ENCODE measurements at places on chromosomes 12 and 14. TPM values are rescaled to one million over a fixed set of nuclear protein-coding genes. Genes with fewer than 3 reads are reported as not detected.

DNA sequence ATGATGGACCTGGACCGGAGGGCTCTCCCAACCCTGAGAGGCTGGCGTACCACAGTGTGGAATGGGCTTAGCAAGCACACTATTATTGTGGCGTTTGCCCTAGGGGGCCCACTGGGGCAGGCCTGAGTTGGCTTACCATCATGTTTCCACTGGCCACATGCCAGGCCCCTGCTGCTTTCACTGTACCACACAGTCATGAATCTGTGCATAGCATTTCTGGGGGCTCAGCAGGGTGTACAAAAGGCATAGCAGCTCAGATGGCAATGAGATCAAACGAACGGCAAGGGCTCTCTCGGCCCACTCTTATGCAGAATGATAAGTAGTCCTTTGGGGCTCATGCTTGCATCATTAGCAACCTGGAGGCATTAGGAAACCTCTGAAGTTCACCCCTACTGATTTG lies 137.0 kb upstream of the HIF1A start:
- no peak for DNase-seq

GRCh38 chr12:124833693-124834122 lies 30.0 kb downstream of the SCARB1 start:
- DNase-seq = no peak

- DNase-seq = no peak
These were observed 194.0 kb downstream of the DPF3 start for GRCh38 chr14:72699852-72700257.

DNA sequence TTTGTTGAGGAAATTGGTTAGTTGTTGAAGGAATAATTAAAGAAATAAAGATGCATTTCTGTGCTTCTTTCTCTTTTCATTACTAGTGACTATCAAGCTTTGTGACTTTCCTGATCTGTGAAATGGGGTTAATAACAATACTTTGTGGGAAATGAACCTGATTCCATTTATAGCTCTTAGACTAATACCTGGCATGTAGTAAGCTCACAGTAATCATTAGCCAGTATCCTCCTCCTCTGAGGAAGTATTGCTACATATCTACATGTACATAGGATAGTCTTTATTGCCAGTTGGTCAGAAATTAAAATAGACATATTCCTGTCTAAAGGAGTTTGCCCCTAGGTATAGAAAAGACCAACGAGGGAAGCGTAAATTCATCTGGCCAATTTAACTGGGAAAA lies 1.8 kb upstream of the CCDC198 start:
- no peak for DNase-seq

GRCh38 chr12:88634008-88634407 lies 53.7 kb upstream of the KITLG start:
- DNase-seq = no peak

DNA sequence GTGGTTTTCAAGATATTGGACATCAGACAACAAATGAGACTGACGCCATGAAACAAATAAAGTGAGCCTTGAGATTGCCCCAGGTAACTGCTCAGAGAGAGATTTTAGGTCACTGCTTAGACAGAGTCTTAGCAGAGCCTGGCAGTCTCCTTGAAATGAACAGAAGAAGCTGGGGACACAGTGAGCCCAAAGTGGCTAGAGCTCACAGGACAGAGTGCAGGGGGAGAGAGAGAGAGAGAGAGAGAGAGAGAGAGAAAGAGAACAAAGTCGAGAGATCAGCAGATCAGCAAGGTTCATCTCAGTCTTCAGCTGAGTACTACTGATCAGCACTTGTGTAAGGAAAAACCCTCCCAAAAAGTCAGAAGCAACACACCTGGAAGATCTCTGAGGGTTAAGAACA lies 147.4 kb downstream of the RMST start:
- no peak for DNase-seq

- DNase-seq = no peak
These were observed 21.1 kb downstream of the TMBIM6 start for GRCh38 chr12:49762468-49762847.

DNA sequence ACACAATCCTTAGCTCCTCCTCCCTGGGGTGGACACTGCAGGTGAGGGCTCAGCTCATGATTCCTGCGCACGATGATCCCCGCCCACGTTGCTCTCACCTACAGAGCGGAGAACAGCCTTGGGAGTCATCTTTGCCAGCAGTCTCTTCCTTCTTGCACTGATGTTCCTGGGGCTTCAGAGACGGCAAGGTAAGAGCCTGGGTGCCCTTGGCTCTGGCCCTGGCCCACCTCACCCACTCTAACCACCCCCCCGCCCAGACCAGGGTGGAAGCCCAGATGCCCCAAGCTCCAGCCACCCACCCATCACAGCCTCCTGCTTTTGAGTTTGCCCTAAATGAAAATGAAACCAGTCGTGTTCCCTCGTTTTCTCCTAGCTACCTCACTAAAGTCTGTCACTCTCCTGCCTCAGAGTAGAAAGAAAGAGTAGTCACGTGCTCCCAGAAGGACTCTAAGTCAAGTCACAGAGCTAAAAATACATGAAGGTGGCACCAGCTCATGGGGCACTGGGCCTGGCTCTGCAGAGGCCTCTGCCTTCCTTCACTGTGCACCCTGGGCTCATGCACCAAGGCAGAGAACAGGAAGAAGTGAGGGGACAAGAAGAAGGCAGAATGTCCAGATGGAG lies 9.0 kb downstream of the TAPBPL start:
- DNase-seq = no peak

DNA sequence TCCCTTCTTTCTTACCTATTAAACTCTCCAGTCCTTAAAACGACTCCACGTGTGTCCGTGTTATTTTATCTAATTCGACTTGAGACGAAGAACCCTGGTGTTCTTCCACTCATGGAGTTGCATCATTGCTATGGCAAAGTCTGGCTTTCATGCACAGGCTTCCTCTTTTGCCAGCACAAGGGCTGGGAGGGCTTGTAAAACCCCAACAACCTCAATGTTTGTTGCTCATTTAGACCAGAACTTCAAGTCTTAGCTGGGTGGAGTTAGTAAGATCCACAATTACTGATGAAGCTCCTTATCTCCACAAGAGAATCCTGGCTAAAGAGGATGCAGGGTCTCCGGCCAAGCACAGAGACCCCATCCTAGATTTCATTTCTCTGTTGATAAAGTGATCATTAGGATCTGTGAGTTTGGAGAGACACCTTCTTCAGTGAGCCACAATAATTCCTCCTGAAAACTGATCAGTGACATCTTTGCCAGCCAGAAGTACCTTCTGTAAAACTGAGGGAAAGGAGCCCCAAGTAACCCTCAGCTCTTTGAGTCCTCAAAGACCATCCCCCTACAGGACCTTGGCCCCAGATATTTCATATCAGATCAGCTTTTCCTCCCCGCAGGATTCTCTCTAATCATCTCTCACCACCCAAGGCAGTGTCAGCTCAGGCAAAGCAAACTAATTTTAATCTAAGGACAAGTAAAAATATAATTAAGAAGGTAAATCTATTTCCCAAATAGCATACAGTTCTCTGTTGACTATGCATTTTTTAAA lies 514.6 kb downstream of the FUT8 start:
- DNase-seq = no peak

- DNase-seq = no peak
These were observed 168.0 kb downstream of the ALX1 start for GRCh38 chr12:85448031-85448430.

DNA sequence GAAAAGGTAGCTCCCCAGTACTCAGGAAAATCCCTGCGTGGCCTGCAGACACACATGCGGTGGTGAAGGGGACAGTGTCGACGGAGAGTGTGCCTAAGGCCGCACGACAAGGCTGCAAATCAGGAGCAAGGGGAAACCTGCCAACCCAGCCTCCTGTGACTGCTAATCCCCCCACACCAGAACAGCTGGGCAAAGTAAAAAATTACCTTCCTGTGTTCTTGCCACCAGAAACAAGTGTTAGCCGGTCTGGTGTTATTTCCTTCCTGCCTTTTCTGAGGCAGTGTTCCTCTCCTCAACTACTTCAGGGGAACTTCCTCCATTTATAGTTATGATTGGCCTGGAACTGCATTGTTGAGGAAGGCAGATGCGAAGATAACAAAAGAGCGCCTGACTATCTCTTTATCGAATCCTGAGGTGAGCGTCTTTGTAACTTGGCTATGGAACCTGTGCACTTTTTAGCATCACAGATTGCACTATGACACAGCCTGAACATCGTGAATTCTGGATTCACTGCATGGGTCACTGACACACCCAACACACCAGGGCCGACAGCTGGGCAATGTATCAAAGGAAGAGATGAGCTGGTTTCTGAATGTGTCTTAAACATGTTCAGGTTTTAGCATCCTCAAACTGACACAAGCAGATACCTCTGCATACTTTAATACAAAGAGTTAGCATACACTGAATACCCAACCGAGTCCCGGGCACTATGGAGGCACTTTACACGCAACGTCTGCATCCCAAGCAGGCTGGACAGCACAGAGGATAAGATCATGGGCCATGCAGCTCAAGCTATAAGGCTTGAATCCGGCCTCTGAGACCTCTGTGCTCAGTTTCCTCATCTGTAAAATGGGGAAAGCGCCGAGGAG lies 28.9 kb downstream of the SLC15A4 start:
- no peak for DNase-seq

GRCh38 chr12:49322367-49322707 lies 718 bp upstream of the TROAP start:
- DNase-seq = no peak

DNA sequence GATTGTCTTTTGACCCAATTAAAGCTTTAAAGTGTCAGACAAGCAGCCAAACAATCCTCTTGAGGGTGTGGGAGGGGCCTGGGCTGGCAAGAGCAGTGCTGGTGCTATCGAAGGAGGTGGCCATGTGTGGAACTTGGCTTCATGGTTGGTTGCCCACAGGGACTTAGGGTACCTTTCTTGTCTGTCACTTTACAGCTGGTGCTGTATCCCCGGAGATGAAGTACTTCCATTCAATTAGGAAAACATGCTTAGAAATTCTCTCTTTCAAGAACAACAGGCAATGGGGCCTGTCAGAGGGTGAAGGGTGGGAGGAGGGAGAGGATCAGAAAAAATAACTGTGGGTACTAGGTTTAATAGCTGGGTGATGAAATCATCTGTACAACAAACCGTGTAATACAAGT lies 86.5 kb downstream of the DAAM1 start:
- DNase-seq = no peak

Gene HOXC5
- total RNA-seq = not detected

Gene SPTLC2
- total RNA-seq = 36.8 TPM
